Stomach (tissue), 19 donors: ENCODE measurements at places on chromosomes 1 and 21. TPM values are rescaled to one million over a fixed set of nuclear protein-coding genes. Genes with fewer than 3 reads are reported as not detected.

DNA sequence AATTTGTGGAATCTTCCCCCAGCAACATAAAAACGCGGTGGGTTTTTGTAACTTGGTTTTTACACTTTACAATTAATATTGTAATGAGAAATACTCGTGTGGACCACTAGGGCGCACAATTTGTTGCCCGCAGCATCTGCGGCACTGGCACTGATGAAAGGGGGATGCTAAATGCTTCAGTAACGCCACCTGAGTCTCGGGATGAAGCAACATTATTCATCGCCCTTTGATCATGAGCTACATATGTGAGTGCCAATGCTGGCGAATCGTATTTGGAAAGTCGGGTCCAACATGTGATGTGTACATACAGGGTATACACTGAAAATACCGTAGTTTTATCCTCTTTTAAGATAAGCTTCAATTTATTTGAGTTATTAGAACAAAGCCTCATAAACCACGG is 34.2 kb upstream of the COX20 start:
- H3K27ac ChIP-seq, result no peak overlapping the region
- H3K36me3 ChIP-seq, result no peaks in the 10 kb centered on the region
- DNase-seq, result peak; percentile 43
- H3K4me3 ChIP-seq, result no peak overlapping the region

GRCh38 chr1:23590058-23590783 is 30.9 kb upstream of the ID3 start:
- no peak overlapping the region for H3K4me3 ChIP-seq
- no peaks in the 10 kb centered on the region for H3K27me3 ChIP-seq
- no peaks in the 10 kb centered on the region for H3K36me3 ChIP-seq
- DNase-seq, result no peak

- H3K4me1 ChIP-seq, result no peaks in the 10 kb centered on the region
- no peaks in the 10 kb centered on the region for H3K36me3 ChIP-seq
- DNase-seq, result no peak
- no peak overlapping the region for H3K4me3 ChIP-seq
- no peaks in the 10 kb centered on the region for H3K27me3 ChIP-seq
- no peak overlapping the region for H3K27ac ChIP-seq
Observed at GRCh38 chr21:38095220-38095619, 161.6 kb upstream of the KCNJ15 start.

DNA sequence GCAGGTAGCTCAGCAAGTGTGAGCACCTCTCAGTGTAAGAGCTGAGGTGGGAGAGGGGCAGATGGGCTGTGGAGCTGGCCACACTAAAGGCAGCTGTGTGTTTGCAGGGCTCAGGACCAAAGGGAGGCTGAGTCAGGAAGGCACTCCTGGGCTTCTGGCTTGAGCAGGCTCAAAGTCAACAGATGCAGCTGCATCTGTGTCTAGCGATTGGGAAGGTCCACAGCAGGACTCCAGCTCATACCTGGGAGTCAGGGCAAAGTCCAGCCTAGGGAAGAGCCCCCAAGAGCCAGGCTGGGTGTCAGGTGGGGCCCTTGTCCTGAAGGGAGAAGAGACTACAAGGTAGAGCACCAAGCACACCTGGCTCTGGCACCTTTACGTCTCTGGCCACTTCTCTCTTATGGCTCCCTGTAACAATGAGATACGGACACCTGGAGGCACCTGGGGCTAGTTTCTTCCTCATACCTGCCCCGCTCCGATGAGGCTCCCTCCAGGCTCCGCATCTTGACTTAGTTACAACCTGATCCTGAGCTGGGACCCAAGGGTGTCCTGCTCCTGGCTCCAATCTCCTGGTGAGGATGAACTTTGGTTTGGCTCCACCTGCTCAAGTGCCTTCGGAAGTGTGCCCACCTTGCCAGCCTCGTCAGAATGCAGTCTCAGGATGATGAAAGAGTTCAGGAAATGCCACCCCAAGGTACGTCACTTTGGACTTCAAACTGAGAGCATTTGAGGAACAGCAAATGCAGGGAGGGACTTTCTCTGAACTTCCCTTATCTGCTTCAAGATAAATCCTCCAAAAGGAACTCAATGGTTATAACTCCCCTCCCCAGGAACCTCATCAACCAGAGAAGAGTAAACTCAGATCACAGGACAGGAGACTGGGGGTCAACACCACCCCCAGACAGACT is 21.5 kb upstream of the SLC2A1 start:
- no peaks in the 10 kb centered on the region for H3K36me3 ChIP-seq
- H3K4me3 ChIP-seq, result no peak overlapping the region
- no peak overlapping the region for H3K27ac ChIP-seq
- no peaks in the 10 kb centered on the region for H3K4me1 ChIP-seq
- H3K27me3 ChIP-seq, result no peaks in the 10 kb centered on the region
- DNase-seq, result peak; percentile 75

- H3K4me3 ChIP-seq, result no peak overlapping the region
- DNase-seq, result no peak
- no peak overlapping the region for H3K27ac ChIP-seq
- no peaks in the 10 kb centered on the region for H3K4me1 ChIP-seq
Observed at GRCh38 chr1:44305962-44306422, 49.1 kb downstream of the ERI3 start.

DNA sequence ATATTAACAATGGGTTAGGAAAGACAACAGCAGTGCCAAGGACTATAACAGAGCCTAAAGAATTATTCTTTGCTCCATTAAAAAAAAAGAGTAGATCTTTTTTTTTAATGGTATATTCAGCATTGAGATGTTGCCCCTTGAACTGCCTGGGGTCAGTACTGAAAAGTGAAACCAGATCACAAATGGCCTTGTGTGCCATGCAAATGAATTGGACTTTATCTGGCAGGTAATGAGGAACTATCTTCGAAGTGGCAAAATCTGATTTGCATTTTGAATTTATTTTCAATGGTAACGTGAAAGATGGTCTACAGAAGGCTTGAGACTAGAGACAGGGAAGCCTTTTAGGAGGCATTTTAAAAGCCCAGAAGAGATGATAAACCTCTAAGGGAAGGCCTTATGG is 21.4 kb upstream of the PKN2 start:
- H3K4me1 ChIP-seq, result no peaks in the 10 kb centered on the region
- H3K27me3 ChIP-seq, result no peaks in the 10 kb centered on the region
- H3K36me3 ChIP-seq, result no peaks in the 10 kb centered on the region
- no peak overlapping the region for H3K4me3 ChIP-seq
- no peak for DNase-seq
- no peak overlapping the region for H3K27ac ChIP-seq

GRCh38 chr1:159960721-159961381 is 6.8 kb upstream of the SLAMF9 start:
- H3K4me3 ChIP-seq, result peak overlapping the region; percentile 5
- H3K4me1 ChIP-seq, result no peaks in the 10 kb centered on the region
- H3K36me3 ChIP-seq, result no peaks in the 10 kb centered on the region
- no peaks in the 10 kb centered on the region for H3K27me3 ChIP-seq

DNA sequence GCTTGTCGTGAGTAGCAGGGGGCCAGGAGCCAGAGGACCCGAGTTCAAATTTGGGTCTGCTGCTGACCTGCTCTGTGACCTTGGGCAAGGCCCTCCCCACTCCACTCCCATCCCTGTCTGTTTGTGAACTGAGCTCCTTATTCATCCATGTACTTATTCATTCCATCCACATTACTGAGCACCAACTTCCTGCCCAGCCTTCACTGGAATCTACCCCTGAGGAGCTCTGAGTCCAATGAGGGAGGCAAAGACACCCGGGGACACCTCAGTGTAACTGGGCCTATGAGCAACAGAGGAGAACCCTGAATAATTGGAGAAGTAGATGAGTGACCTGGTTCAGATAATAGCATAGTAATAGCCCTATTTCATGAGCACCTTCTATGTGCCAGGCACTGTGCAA is 8.9 kb downstream of the BSND start:
- no peaks in the 10 kb centered on the region for H3K4me1 ChIP-seq
- no peaks in the 10 kb centered on the region for H3K27me3 ChIP-seq
- no peak overlapping the region for H3K4me3 ChIP-seq
- H3K36me3 ChIP-seq, result no peaks in the 10 kb centered on the region

GRCh38 chr21:42527489-42528158 is 14.0 kb downstream of the SLC37A1 start:
- peak overlapping the region; percentile 80 for H3K27ac ChIP-seq
- H3K27me3 ChIP-seq, result no peaks in the 10 kb centered on the region
- H3K4me1 ChIP-seq, result peaks cover 62% of the 10 kb centered on the region
- DNase-seq, result no peak

GRCh38 chr21:27425574-27425973 is 458.7 kb upstream of the ADAMTS5 start:
- no peaks in the 10 kb centered on the region for H3K36me3 ChIP-seq
- no peaks in the 10 kb centered on the region for H3K4me1 ChIP-seq
- H3K27ac ChIP-seq, result no peak overlapping the region

GRCh38 chr1:237205400-237206064 is 163.5 kb downstream of the RYR2 start:
- H3K4me3 ChIP-seq, result no peak overlapping the region
- no peak for DNase-seq
- no peaks in the 10 kb centered on the region for H3K4me1 ChIP-seq
- no peaks in the 10 kb centered on the region for H3K36me3 ChIP-seq
- H3K27me3 ChIP-seq, result no peaks in the 10 kb centered on the region

Gene TNFRSF8
- not detected for total RNA-seq

DNA sequence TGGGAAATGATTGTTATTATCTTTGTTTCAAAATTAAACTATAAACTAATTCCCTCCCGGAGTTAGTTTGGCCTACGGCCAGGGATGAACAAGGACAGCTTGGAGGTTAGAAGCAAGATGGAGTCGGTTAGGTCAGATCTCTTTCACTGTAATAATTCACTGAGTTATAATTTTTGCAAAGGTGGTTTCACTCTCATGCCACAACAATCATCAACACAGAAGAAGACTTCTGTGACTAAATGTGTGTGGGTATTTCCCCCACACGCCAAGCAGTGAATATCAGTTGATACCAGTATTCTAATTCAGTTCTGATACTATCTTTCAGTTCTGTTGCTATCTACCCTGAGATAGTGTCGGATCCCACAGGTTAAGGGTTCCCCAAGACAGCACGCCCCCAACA is 215.1 kb downstream of the S1PR1 start:
- DNase-seq, result no peak
- no peak overlapping the region for H3K27ac ChIP-seq
- H3K27me3 ChIP-seq, result no peaks in the 10 kb centered on the region
- H3K36me3 ChIP-seq, result no peaks in the 10 kb centered on the region
- no peaks in the 10 kb centered on the region for H3K4me1 ChIP-seq

- H3K4me1 ChIP-seq, result no peaks in the 10 kb centered on the region
- H3K27ac ChIP-seq, result no peak overlapping the region
- no peak overlapping the region for H3K4me3 ChIP-seq
Observed at GRCh38 chr21:35954066-35954465, 106.3 kb downstream of the SETD4 start.

- H3K27ac ChIP-seq, result peak overlapping the region; percentile 58
- H3K4me3 ChIP-seq, result no peak overlapping the region
Observed at GRCh38 chr21:35478161-35479064, 429.3 kb upstream of the RUNX1 start.

Gene APOBEC4
- total RNA-seq, result not detected

Gene ZNF683
- total RNA-seq, result not detected

DNA sequence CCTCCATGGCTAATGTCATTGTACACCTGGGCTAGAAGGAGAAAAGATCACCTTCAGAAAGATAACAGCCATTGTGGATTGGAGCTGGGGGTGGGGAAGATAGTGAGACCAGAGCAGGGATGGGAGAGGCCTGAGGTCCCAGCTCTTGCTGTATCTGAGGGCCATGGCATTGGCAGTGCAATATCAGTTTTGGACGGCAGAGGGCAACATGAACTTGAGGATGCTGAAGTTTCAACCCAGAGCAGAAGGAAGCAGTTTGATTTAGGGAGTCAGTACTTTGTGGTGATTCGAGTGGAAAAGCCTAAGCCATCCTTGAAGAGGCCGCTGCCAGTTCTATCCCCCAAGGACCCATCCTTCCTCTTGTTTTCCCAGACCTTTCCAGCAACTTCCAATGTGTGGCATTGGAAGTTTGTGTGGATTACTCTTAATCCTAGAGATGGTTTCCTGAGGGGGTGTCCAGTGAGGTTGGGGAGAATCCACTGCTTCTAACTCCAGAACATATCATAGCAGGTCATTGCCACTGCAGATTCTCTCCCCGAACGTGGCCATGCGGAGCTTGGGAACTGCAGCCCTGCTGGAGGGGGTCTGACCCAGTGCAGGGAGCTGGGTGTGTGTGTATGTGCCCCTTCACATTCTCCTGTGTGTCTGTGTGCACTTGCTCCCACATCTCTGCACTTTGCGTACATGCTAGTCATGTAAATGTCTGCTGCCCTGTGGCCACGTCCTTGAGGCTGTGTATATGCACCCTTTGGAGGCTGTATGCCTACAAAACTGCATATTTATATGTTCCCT is 24.1 kb downstream of the SLC26A9 start:
- H3K36me3 ChIP-seq, result no peaks in the 10 kb centered on the region
- H3K27me3 ChIP-seq, result no peaks in the 10 kb centered on the region
- H3K4me1 ChIP-seq, result peaks cover 10% of the 10 kb centered on the region
- no peak overlapping the region for H3K4me3 ChIP-seq
- DNase-seq, result peak; percentile 85

Gene NBPF6
- not detected for total RNA-seq

GRCh38 chr1:94623560-94624148 is 82.1 kb upstream of the F3 start:
- no peak overlapping the region for H3K27ac ChIP-seq
- H3K36me3 ChIP-seq, result no peaks in the 10 kb centered on the region
- H3K4me3 ChIP-seq, result no peak overlapping the region
- H3K4me1 ChIP-seq, result peaks cover 16% of the 10 kb centered on the region
- H3K27me3 ChIP-seq, result no peaks in the 10 kb centered on the region

DNA sequence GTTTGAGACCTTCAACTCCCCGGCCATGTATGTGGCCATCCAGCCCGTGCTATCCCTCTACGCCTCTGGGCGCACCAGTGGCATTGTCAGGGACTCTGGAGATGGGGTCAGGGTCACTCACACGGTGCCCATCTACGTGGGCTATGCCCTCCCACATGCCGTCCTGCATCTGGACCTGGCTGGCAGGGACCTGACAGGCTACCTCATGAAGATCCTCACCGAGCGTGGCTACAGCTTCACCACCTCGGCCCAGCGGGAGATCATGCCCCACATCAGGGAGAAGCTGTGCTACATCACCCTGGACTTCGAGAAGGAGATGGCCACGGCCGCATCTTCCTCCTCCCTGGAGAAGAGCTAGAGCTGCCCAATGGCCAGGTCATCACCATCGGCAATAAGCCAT is 36.5 kb upstream of the ZP4 start:
- H3K4me3 ChIP-seq, result no peak overlapping the region
- H3K4me1 ChIP-seq, result no peaks in the 10 kb centered on the region
- no peak for DNase-seq
- no peaks in the 10 kb centered on the region for H3K36me3 ChIP-seq

Gene ADGRL4
- total RNA-seq, result 3.5 TPM

Gene RPE65
- total RNA-seq, result 0.43 TPM
